ENCODE measurements at places on chromosomes 3 and 15.

- no peak for DNase-seq
These were observed 44.4 kb downstream of the STARD9 start for GRCh38 chr15:42619656-42620371.

- no peak for DNase-seq
These were observed 661 bp upstream of the PARP14 start for GRCh38 chr3:122679882-122680474.

GRCh38 chr3:196144383-196145105 lies 62.7 kb upstream of the TFRC start:
- no peak for DNase-seq

- no peak for DNase-seq
These were observed 86.6 kb downstream of the GPR156 start for GRCh38 chr3:120198305-120198878.

DNA sequence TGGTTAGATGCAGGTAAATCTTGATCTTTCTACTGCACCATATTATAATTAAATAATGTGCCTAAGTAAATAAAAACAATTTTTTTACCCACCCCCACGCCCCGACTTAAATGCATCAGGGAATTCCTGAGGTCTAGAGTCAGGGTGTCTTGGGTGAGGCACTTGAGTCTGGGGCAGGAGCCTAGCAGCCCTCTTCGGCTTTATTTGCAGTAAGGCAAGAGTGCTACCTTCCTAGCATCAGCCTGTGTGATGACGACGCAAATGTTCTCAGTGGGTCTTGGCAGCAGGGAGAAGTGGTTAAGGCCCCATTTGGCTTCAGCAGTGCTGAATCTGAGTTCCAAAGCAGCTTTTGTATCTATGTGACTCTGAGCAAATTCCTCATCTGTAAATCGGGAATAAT lies 88.7 kb downstream of the POLR2M start:
- no peak for DNase-seq

DNA sequence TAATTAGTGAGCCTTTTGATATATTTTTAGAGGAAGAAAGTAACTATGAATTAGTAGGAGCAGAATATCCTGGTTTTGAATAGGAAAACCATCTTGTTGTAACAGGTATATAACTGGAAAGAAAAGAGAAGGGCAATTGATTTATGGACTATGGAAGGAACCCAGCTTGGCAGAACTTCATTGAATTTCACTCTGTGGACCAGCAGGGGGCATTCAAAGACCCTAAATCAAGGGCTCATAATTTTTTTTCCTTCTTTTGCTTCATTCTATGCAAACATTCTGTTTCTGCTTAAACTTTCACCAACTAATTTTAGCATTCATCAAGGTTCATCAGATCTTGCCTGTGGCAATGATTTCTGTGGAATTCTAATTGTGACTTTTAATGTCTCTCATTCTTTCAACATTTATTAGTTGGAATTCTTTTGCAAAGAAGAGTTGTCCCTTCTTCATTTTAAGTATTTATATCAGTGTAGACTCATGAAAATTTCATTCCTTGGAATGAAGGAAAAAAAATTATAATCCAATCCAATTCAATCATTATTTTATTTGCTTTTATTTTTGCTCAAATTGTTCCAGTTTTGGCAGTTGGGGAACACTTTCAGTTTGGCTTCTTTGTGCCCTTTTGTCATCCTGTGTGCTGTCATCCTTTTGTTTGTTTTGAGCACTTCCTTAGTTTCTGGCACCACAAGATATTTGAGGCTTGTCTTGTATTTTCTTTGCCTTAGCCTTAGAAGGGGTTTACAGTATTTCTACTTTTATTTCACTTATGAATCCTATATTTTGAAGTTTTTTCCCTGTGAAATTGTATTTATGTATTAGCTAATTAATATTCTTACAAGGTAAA lies 30.4 kb downstream of the NXPE3 start:
- DNase-seq = no peak

DNA sequence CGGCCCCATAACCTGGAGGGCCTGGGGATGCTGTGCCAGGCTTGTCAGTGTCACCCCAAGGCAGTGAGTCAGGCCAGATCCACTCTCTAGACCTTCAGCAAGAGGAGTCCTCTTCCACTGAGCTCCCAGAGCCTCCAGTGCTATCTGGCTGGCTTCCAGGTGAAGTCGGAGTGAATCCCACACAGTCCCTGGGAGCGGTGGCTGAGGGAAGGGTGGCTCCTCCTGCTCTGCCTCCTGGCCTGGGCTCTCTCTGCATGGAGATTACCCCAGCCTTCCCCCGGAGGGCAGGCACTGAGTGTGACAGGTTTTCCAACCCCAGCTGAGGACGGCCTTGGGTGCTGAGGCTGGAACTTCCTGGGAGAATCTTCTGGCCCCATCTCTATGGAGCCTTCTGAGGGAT lies 82.7 kb downstream of the EPHB1 start:
- no peak for DNase-seq

- no peak for DNase-seq
These were observed 21.7 kb downstream of the RARRES1 start for GRCh38 chr3:158710601-158711000.

GRCh38 chr15:65947041-65947440 lies 77.8 kb downstream of the RAB11A start:
- no peak for DNase-seq

DNA sequence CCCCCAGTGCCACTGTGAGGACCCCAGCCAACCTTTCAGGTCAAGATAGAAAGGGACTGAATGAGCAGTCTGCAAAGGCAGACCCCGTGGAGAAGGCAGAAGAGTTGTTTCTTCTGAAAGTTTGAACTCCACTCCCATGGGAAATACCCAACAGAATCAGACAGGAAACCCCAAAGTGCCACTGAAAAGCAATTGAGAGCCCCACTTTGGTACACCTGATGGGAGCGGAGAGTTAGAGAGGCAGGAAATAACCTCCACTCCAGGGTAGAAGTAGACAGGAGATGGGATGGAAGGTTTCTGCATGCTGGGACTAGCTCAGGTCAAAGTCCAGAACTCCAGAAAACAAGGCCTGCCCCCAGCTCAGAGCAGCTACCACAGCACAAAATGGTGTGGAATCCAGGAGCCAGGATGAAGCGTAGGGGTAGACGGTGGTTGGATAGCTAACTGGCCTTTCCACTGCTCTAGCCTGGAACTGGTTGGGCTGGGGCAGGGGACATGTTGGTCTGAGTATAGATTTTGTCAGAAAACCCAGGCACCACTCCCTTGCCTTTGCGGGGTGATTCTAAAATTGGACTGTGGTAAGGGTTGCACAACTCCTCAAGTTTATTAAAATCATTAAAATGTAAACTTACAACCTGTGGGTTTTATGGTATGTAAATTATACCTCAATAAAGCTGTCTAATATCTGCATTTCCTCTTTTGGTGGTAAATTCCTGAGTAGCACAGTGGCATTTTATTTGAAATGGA lies 1.9 kb upstream of the RAB43 start:
- DNase-seq = no peak

DNA sequence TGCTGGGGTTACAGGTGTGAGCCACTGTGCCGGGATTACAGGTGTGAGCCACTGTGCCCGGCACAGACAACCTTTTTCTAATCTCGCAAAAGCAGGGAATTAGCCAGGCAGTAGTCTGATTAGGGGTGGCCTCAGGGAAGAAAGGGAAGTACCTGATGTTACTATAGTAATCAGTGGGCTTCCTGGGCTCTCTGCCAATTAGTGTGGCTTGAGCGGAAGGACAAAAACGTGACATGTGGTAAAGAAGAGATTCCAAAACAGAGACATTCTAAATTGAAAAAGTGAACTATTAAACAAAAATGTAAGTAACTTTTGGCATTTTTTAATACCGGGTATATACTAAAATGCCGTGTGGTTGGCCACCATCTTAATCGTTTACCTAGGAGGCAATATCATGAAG lies 48.1 kb downstream of the CFAP20DC start:
- no peak for DNase-seq

DNA sequence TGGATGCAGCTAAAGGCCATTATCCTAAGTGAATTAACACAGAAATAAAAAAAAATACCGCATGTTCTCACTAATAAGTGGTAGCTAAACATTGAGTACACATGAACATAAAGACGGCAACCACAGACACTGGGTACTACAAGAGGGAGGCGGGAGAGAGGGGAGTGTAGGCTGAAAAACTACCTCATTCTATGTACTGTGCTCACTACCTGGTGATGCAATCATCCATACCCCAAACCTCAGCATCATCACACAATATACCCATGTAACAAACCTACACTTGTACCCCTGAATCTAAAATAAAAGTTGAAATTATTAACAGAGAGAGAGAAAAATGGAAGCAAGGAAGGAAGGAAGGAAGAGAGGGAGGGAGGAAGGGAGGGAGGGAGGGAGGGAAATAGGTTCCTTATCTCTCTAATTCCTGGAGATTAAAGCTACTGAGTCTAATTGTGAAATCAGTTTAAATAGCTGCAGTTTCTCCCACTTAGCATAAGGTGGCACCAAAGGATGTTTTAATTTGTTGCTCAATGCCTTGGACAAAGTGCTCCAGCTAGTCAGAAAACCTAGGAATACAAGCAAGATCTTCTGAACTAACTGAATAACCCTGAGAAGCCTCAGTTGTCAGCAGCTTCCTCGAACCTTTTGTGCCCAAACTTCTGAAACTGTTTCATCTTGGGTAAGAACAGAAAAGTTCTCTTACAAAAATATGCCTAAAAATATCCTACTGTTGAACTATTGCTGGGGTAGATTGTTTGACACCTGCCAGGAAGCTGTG lies 79.4 kb upstream of the ATP11B start:
- no peak for DNase-seq

- no peak for DNase-seq
These were observed 63.0 kb downstream of the SH3BP5 start for GRCh38 chr3:15269091-15269989.

DNA sequence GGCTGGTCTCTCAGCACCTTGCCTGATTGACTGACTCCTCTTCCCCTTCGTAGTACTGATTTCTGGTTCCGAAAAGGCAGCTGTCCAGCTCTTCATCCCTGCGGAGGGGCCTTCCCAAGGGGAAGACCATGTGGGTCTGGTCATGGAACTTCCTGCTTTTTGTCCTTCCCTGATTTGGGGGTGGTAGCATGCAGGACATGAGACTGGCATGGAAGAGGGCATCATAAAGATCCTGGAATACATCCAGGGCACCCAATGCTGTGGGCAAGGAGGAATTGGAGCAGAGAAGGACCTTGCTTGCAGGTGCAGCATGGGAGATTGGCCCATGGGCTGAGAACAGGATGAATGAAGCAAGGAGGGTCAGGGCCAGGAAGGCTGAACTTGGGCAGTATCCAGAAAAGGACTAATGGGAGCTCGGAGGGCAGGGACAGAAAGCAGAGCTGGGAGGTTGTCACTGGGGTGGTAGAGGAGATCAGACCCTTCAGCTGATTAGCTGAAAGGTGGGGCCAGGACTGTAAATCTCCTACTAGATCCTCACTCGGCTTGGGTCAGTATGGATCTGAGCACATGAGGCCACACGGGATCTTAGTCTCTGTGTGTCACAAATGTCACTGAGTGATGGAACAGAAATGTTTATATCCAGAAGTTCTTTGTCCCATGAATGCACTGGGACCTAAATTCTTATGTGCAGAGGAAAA lies 59.5 kb downstream of the AMOTL2 start:
- DNase-seq = no peak

GRCh38 chr3:120357807-120358206 lies 8.7 kb upstream of the LRRC58 start:
- no peak for DNase-seq

DNA sequence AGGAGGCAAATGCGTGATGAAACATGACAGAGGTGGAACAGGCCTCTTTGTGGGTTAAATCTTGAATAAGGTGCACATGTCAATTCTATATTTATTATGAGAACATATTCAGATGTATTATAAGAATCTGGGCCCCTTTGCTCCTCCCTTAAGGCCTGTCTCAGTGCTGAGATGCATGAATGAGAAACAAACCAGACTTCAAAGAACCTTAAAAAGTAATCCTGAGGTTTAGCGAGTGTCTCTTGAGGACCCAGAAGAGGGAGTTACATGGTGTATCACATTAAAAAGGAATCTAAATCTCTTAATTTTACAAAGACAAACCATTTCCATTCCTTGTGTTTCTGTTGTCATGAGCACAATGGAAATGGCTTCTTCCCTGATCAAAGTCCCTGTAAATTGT lies 170.9 kb upstream of the TBC1D5 start:
- no peak for DNase-seq

- no peak for DNase-seq
These were observed 1.5 kb downstream of the IGSF10 start for GRCh38 chr3:151459358-151459757.

- DNase-seq = no peak
These were observed 326.3 kb downstream of the ARRDC4 start for GRCh38 chr15:98286831-98287230.

DNA sequence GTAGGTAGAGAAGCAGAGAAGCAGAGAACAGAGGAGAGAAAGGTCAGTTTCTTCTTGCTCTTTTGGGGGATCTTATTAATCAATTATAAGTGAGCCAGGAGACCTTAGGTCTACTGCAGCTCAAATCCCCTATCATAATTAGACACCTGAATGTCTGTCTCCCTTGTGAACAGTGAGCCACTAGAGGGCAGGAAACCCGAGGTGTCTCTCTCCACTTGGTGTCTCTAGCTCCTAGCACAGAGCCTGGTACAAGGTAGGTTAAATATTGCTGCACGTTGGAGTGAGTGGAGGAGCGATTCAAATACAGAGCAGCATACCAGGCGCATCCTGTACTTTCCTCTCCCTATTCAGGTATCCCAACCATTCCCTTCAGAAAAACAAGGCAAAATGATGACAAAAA lies 2.0 kb upstream of the ST8SIA2 start:
- DNase-seq = no peak

DNA sequence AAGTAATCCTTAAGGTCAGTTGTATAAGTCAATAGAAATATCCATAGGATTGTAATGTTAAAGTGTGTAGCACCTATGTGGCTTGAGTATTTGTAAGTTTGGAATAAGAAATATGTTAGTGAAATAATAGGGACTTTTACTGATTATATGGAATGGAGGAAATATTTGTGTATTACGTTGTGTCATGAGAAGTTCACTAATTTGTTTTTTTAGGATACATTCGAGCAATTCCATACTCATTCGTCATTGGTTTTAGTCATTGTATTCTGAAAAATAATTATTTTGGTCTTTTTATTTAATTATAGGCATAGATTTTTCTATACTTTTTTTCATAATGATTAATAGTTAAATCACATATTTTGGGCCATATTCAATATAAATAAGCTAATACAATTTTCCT lies 21.0 kb downstream of the MBNL1 start:
- no peak for DNase-seq

GRCh38 chr3:126049289-126050049 lies 34.5 kb downstream of the SLC41A3 start:
- no peak for DNase-seq

GRCh38 chr3:24907106-24907505 lies 412.5 kb upstream of the THRB start:
- DNase-seq = no peak

DNA sequence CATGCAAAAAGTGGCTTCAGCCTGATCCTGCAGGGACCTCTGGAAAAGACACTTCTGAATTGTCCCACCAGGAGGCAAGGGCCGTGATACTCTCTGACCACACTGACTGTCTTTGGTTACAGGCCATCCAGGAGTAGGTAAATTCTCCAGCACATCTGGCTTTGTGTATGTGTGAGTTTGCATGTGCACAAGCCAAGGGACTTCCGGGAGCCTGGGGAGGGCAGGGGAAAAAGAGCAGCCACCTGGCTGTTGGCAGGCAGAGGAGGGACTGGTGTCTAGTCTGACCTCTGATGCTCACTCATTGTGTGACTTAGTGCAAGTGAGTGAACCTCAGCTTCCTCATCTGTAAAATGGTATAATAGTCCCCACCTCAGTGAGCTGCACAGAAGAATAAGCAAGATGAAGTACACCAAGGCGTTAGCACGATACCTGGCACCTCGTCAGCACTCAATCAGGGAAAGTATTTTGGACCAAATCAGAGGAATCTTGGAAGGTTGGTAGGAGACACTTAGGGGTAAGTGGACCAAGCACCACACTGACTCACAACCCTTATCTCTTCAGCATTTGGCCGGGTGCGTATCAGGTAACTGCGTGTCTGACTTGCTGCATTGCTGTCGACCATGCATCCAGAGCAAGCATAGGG lies 19.1 kb downstream of the KLHL6 start:
- DNase-seq = no peak
